ENCODE measurements at places on chromosomes 3 and 15.

- no peak for DNase-seq
These were observed 50.4 kb upstream of the ICE2 start for GRCh38 chr15:60529332-60529731.

DNA sequence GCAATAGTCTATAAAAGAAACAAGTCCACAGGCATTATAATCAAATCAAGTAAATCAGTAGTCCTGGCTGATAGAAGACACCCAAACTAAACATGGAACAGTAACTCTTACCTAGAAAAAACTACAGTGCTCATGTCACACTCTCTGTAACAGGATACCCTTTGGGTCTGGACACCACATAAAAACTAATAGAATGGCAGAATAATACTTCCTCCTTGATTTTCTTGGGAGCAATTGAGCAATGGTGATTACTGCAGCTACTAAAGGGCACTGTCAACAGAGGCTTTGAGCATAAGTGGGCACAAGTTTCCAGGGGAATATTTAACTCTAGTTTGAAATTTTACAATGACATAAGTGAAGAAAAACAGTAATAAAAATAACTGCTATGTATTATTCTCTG, 59.5 kb downstream of the GLB1 start:
- no peak for DNase-seq

DNA sequence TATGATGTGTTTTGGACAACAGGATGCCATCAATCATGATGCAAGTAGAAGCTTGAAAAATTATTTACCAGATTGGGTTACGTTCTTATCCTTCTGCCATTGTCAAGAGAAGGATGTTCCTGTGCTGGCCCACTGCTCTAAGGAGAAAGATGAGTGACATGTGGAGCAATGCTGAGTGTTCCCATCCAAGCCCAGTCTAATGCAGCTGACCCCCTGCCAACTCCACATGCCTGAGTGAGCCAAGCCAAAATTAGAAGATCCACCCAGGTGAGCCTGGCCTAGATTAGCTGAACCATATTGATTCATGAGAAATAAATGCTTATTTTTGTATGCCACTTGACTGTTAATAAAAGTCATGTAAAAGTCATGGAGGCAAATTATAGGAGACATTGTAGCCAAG, 446.5 kb downstream of the CNTN3 start:
- no peak for DNase-seq

- DNase-seq: no peak
These were observed 132.7 kb downstream of the ATP8B4 start for GRCh38 chr15:49986326-49986725.

GRCh38 chr15:39828374-39828931, 45.8 kb upstream of the FSIP1 start:
- DNase-seq: no peak

DNA sequence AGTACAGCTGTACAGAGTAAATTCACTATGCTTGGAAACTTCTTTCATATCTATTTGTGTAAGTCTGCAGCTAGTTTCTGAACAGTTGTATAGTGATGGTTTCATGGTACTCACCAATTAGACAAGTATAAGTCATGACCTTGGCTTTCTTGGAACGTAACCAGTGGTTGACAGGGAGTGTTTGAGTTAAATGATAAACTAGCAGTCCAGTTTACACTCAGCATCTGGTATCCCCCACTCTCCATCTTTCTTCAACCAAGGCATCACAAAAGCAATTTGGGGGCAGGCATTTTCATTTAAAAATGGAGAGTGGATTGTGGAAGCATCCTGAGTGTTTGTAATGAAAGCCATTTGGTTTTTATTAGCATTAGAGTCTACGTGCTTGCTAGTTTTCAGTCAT, 26.0 kb downstream of the MME start:
- DNase-seq: no peak

DNA sequence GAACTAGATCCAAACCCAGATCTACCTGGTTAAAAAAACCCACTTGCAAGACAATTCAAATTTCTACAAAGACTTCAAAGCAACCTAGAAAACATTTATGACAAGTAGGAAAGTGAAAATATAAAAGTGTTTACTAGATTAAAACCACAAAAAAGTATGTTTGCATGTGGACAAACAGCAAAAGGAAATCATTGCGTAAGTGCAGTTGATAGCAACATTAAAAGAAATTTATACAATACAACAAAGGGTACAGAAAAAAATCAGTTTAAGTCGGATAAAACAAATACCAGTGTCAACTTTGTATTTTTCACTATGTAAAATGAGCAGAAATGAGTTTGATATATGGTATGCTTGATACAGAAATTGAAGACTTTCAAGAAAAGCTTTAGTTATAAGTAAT, 2.6 kb downstream of the EIF5A2 start:
- no peak for DNase-seq

DNA sequence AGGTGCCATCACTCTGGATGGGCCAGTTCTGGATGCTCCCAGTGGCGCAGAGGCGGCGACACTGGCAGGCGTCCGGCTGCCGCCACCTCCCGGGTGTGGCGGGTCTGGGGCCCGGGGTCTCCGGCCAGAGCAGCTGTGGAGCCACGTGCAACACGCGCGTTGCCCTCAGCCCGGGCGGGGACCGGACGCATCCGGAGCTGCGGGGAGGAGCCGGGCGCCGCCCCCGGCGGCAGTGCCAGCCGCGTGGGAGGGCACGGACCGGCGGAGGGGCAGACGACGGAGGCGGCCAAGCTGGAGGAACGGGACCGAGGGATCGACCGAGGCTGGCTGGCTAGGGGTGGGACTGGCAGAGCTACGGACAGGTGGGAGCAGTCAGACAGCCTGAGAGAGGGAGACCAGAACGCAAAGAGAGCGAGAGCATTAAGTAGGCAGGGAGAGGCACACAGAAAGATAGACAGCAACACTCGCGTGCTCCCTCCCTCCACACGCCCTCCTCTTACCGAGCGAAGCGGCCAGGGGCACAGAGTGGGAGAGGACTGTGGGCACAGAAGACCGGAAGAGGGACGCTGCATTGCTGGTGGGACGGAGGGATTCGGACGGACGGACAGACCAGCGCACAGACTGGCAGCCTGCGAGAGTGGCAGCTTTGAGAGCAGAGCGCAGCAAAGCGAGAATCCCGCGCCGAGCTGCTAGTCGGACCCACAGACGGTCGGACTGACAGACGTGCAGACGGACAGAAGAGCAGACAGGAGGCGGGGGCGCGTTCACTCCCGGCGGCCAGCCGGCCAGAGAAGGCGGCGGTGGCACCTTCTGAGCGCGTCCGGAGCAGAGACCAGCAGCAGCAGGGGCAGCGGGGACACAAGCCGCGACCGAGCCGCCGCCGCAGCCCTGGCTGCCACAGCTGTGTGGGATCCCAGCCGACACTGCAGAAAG, at the start of gene ARPP21:
Gene ARPP21 (plus strand): TSS at position 272 of the 933 bp plus-strand sequence. CDS start 42,227 bp downstream, outside the sequence.
- DNase-seq: no peak
